LHCN-M2 (cell line): ENCODE measurements at places on chromosomes 5 and 9. TPM values are rescaled to one million over a fixed set of nuclear protein-coding genes. Genes with fewer than 3 reads are reported as not detected.

DNA sequence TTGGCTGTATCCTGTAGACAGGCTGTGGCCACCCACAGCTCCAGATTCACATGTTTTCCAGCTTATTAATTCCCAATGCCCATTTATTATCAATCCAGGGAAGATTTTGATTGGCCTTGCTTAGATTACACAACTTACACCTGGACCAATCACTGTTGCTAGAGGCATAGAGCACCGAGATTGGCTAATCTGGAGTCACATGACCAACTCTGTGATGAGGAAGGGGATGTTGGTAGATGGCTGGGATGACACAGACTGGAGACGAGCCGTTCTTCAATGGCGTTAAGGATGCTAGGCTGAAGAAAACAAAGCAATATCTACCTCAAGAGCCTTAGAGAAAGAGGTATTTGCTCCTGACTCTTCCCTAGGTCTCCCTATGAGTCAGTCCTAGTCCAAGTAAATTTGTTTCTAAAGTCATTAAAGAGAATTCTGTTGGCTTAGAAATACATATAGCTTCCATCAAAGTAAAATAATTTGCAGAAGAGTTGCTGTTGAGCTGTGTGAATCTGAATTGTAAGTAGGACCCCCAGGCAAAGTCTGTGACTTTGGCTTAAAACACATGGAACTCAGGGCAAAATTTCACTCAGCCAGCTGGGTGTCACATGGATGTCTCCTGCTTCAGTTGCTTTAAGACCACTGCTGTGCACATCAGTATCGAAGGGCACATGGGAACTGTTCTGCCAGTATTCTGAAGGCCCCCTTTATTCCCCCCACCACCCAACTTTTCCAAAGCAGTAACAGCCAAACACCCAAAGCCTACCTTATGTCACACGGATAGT lies 326.4 kb upstream of the KLF4 start:
- DNase-seq: no peak

Gene TMEM250
- total RNA-seq: 54.7 TPM in 2 replicates

Gene FAM78A
- 0.58 and 1.7 TPM in 2 replicates for total RNA-seq

- DNase-seq: no peak
Measured at GRCh38 chr5:921456-922435, 29.1 kb downstream of the TRIP13 start.

- peak; percentile 55 for DNase-seq
Measured at GRCh38 chr5:149274939-149275338, 3.3 kb downstream of the AFAP1L1 start.

DNA sequence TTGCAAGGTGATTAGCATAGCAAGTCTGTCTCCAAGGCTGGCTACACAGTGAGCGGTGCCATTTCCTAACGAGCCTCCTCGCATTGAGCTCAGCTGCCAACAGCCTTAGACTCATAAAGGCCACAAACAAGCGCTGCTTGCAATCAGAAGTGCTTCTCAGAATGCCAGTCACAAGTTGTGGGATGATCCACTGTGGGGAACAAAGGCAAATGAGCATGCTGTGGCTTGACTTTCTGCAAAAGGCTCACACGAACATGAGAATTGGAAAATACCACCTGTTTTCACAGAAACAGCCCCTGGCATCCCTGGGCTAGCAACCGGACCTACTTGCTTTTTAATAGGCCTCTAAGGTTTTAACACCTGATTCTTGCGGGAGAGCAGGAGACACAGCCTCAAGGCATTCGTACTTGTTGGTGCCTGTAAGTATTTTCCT lies 215.5 kb downstream of the FANCC start:
- DNase-seq: no peak

Gene NEURL1B
- 12.3 and 14.6 TPM in 2 replicates for total RNA-seq

- DNase-seq: no peak
Measured at GRCh38 chr9:73077625-73078030, 74.0 kb upstream of the ANXA1 start.

- DNase-seq: peak; percentile 55
Measured at GRCh38 chr5:124630767-124631704, 115.4 kb downstream of the ZNF608 start.

Gene SLC34A1
- total RNA-seq: not detected in 2 replicates

DNA sequence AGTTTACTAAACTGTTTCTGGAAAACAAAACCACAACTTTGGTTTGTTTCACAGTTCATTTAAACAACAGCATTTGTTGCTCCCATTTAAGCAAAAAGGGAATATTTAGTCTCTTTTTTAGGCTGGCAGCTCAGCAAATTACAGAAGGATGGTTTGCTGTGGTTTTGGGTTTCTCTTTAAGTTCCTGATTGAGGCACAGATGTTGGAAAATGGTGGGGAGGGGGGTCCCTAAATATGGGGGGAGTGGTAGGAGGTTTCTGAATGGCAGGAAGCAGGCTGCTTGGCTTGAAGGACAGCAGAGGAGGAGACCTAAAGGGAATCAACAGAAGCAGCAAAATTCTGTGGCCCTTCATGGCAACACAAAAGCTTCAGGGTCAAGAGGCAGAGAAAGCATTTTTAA lies 263.4 kb downstream of the ZSWIM6 start:
- DNase-seq: no peak

DNA sequence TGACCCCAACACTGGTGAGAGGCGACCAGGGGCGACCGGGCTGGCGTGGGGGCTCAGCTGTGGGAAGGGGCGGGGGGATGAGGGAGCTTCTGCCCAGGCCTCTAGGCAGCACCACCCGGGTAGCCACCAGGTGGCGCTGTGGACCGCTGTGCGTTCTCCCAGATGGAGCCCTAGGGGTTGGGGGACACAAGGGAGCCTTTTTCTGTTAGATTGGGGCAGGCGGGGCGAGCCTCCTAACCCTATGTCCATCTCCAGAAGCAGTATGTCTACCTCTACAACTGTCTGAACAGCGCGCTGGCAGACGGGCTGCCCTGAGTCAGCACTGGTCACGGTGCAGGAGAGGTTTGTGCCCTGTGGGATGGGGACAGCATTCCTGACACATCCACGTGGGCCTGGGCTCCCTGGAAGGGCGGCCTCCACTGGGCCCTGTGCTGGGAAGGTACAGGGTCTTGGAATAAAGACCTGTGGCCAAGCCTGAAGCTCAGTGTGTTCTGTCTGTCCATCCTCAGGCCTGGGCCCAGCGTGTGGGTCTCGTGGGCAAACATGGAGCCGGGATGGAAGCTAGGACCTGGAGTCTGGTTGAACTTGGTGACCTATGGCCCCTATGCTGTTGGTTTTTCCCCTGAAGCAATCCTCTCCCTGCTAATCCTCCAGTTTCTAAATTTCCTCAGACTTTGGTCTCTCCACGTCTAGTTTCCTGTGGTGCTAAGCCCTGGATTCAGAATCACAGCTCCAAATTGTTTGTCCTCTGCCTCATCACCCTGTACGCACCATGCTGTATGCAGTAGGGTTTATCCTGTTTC lies 23.1 kb upstream of the SPTLC1 start:
- peak; percentile 57 for DNase-seq

Gene GNA14
- total RNA-seq: not detected in 2 replicates

Gene MYORG
- 1.2 and 1.5 TPM in 2 replicates for total RNA-seq

Gene WNK2
- not detected in 2 replicates for total RNA-seq

DNA sequence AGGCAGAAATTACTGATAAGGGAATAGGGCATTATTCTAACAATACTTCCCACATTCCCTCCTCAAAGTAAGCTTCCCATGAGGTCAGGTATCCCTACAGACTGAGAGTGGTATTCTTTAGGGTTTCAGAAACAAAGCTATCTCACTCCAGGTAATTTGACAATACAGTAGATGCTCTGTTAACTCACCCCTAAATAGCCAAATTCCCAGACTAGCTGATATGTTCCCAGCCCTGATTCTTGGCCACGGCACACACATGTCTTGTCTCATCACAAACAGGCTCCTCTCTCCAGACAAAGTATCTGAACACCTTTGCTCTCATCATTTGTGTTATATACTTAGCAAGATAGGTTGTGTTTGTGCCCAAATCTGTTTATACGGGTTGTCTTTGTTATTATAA lies 139.9 kb downstream of the ZNF608 start:
- DNase-seq: no peak

DNA sequence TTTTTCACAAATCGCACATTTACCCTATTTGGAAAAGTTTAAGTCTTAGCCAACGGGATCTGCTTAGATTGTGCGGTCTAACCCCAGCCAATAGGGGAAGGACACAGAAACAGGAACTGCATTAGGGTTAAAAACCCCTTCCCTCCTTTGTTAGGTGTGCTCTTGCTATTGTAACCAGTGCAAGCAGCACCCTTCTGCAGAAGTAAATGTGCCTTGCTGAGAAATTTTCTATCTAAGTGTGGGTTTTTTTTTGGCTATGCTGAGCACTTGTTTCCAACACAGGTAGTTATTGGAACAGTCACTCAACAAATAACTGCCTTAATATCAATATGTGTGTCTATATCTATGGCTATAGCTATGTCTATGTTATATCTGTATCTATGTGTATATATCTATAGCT lies 190.0 kb downstream of the TRIM32 start:
- DNase-seq: no peak

Gene PCDHA9
- total RNA-seq: 0.06 TPM in 1 of 2 replicates, not detected in the other

GRCh38 chr5:152595405-152595804 lies 190.3 kb upstream of the NMUR2 start:
- DNase-seq: no peak

GRCh38 chr5:82785882-82786509 lies 291.2 kb downstream of the TMEM167A start:
- no peak for DNase-seq
